ENCODE measurements at places on chromosomes 6 and 20.

- no peak for DNase-seq
Observed at GRCh38 chr20:34110745-34111641, 1.1 kb downstream of the EIF2S2 start.

DNA sequence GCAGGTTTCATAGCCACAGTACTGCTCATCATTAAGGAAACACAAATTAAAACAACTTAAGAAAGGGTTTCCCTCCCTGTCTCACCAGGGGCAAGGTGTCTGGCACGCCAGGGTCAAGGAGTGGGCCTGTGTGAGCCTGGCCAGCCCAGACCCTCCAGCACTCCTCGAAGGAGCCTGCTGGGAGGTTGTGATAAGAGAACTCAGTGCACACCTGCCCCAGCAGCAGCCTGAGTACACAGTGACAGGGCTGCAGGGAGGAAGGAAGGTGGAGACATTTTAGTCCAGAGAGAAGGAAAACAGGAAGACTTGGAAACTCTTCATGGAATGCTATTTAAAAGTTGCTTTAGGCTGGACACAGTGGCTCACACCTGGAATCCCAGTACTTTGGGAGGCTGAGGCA lies 14.1 kb downstream of the NINL start:
- DNase-seq: no peak

DNA sequence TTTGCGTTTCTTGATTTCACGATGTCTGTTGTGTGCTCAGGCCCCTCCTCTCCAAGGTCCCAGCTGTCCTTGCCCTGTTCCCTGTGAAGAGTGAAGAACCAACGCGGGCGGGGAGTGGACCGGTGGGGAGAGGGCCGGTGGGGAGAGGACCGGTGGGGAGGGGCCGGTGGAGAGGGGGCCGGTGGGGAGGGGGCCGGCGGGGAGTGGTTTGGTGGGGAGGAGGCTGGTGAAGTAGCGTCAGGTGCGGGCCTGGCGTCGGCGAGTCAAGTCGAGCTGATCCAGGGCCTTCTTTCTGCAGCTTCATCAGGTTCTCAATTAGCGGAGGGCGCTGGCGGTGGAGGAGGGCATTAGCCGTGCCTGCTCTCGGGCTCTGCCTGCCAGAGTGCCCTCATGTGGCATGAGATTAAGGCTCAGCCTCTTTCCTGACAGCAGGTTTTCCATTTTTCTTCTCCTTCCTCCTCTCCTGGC lies 21.2 kb upstream of the BHLHE23 start:
- no peak for DNase-seq

DNA sequence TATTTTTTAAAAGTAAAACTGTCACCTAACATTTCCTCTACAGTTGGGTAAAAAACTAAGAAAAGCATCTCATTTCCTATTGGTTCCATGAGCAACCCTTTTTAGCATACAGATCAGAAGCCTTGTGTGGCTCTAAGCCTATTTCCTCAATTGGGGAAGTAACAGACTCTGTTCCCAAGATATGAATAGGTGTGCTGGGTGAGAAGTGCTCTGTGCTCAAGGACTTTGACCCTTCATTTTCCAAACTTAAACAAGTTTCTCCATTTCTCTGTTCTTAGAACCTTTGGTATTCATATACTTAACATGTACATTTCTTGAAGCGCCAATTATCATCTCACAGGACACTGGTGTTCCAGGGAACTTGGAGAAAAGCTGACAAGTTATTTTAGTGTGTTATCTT lies 24.1 kb downstream of the CARMIL1 start:
- DNase-seq: no peak

DNA sequence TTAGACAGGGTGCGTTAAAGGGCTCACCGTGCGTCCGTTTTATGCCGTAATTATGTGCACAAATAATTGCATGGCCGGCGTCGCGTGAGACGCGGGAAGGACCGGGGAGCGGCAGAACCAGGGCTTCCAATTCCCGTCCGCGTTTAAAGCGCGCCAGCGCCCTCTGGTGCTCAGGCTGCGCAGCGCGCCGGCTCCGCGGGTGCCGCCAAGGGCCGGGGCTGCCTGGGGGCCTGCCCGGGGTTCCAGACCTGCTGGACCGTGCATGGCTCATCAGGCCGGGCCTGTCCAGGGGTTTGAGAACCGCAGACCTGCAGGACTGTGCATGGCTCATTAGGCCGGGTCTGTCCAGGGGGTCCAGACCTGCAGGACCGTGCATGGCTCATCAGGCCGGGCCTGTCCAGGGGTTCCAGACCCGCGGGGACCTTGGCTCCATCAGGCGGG lies 369.0 kb downstream of the THBS2 start:
- no peak for DNase-seq

DNA sequence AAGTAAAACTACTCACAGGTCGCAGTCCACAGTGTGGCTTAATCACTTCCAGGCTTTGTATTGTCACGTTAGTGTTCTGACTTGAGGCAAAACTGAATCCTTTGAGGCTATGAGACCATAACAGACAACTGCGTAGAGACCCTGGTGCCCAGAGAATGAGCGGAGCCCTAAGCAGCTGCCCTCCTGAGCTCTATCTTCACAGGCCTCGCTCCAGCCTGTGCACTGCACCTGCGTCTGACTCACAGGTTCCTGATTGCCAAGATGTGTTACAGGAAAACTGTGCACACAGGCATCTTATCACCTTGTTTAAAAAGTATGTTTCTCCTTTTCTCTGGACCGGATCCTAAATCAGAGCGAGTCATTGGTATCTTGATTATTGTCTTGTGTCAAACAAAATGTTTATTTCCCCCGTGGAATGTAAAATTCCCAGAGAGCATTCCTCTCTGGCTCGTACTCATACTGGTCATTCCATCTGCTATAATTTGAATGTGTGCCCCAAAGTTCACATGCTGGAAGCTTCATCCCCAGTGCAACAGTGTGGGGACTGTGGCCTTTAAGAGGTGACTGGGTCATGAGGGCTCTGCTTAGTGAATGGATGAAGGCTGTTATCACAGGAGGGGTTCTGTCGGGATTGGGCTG lies 25.7 kb downstream of the PRR18 start:
- DNase-seq: no peak

- no peak for DNase-seq
Observed at GRCh38 chr6:50410579-50410978, 302.7 kb upstream of the TFAP2D start.

DNA sequence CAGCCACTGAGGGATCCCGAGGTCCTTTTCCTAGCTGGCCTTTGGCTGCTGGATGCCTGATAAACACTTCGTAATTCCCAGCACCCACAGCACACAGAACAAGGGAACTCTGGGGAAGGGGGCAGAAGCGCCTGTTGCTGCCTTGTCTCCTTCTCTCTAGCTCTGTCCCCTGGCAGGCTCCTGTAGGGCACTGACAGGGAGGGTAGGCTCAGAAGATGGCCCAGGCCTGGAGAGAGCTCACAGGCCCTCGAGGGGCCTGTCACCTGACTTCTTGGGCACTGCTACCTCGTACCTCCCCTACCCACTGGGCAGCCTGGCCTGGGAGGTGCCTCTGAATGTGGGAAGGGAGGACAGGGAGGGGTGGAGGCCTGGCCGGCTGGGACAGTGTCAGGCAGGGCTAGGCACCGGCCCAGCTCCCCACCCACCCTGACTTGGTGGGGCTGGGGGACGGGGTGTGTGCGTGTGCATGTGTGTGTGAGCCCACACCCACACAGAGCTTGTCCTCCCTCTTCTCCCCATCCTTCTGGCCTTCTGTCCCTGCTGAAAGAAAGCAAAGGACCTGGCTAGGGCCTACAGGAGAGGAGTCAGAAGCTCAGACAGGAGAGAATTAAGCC lies 18.1 kb downstream of the C6orf132 start:
- no peak for DNase-seq

GRCh38 chr20:50992733-50993457 lies 30.0 kb downstream of the KCNG1 start:
- DNase-seq: peak; percentile 71

DNA sequence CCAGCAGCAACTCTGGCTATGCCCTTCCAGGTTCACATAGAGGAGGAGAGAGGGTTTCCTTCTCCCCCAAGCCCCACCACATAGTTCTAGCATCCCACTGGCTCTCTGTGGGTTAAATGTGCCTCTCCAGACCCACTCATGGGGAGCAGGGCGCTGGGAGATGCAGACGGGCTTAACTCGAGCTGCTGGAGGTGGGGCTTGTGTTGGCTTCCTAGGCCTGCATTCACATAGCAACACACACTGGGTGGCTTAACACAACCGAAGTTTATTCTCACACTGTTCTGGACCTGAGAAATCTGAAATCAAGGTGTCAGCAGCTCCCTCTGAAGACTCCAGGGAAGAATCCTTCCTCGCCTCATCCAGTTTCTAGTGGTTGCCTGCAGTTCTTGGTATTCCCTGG lies 33.6 kb downstream of the SLC2A10 start:
- DNase-seq: no peak

DNA sequence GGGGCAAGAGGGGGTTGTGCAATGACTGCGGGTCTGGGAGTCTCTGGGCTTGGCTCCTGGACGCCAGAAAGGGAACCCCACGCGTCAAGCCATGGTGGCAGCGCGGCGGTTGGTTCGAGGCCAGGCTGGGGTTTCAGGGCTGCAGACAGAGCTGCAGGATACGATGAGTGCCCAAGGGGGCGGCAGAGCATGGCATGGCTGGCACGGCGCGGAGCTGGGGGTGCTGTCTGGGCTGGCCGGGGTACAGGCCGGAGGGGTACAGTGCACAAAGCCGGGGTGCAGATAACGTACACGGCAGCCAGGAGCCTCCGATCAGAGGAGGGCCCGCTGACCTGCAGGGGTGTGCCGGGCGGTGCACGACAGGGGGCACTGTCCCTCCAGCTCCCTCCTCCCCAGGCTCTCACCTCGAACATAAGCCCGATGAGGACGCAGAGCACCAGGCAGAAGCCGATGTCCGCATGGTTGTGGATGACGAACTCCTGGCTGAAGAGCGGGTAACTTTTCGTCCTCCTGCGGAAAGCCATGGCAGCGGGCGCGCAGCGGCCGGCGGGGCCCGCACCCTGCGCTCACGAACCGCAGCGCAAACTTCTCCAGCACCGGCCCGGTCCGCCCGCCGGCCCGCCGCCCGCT lies 353 bp downstream of the TRAM2 start:
- DNase-seq: no peak

DNA sequence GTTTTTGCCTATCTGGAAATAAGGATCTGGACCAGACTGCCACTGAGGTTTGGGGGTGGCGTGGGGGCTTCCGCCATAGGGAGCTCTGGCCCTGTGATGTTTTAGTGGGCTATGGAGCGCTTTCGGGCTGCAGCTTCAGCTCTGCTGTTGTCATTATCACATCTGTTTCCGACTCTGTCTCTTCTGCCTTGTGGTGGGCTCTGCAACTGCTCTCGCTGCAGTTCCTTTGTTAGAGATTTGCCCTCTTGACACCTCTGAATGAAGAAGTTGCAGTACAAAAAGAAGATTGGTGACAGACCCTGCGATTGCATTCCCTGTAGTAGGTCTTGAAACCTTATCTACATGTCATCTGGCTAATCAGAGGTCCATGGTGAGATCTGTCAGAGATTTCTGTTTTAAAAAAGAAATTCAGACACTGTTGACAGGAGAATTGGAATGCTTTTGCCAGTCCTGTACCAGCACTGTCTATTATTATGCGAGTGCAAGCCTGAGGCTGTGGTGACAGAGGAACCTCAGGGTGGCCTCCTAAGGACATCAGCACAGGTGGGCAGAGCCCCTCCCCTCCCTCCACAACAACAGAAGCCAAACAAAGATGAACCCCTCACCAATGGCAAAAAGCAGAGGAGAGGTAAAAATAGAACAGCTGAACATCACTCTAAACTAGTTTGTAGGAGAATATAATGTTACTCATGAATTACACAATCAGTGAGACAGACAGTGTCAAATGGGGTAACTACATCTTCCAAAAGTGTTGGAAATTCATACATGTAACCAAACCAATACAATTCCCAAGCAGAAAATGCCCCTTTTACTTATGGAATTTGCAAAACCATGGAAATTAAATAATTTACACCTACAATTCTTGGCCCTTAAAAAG lies 63.5 kb upstream of the DEFB112 start:
- no peak for DNase-seq

GRCh38 chr20:1801225-1801928 lies 93.8 kb upstream of the SIRPA start:
- no peak for DNase-seq

GRCh38 chr6:53828966-53829697 lies 34.3 kb downstream of the LRRC1 start:
- DNase-seq: no peak

DNA sequence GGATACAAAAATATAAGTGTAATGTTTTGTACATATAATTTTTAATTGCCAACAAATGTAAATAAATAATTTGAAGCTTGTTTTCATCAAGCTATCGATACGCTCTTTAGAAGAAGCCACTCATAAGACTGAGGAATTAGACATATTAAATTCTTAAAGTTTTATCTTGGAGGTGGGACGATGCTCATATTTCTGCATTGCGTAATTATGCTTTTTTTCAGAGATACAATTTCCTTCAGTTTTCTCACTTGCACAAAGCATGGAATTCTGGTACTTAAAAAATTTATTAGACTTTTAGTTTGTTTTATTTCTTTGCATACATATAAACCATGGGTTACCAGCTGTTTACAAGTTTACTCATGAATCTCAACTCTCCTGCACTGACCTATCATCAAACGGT lies 980.0 kb downstream of the EYS start:
- no peak for DNase-seq

DNA sequence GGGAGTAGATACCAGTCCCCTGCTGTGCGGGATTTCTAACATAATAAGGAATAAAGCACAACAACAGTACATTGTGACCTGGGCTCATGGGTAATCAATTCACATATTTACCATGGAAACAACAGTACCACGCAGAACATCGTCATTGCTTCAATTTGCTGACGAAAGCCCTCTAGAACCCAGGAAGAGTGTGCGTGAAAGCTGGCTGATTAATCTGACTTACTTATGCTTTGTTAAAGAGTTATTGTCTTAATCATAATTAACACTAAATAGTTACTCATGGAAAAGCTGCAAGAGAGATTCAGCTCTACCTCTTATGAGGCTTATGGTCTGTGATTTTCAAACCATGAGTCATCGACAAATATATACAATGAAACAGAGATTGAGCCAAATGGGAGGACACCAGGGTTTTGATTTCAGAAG lies 644.3 kb upstream of the AGPAT4 start:
- no peak for DNase-seq

- DNase-seq: no peak
Observed at GRCh38 chr20:10792291-10792690, 118.5 kb upstream of the JAG1 start.

DNA sequence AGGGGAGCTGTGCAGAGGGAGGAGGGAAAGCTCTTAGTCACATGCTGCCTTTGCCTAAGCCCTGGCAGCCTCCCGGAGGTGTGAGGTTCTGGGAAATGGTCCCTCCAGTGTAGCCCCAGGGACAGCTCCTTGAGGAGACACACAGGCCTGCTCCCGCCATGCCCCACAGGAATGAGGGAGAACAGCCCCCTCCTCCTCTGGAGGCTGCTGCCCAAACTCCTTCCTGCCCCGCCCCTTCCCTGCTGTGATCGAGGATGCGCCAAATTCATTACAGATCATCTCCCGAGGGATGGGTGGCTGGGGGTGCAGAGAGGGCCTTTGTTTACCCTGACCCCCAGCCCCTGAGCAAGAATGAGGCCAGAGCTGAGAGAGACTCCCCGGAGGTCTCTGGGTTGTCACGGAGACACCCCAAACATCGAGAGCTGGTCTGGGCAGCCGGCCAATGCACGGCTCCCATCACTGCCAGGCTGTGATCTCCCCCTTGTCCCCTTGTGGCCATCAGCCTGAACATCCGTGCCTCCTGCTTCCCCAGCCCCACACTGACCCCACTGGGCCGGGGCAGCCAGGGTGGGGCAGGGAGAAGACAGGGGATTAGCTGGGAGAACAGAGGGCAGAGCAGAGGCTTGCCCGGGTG lies 8.4 kb downstream of the CYP21A2 start:
- DNase-seq: no peak

Data from NCI-H524 treated with DMSO at 0.1 percent for 48 hours (cell line).